ENCODE measurements at places on chromosomes 4 and X.

DNA sequence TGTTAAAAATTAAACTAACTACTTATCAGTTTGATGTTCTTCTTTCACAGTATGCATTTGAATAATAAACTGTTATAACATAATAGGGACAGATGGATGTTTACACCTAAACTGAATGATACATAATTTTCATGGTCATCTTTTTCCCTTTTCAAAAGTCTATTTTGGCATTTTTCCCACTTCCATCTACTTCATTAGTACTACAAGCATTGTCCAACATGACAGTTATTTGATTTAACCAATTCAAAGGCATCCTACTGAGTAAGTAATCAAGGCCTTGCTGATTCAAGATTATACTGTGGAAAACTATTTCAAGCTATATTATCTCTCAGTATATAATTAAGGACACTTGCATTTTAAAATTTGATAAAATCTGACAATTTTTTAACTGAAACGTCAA is 212.9 kb downstream of the FAT4 start:
- no peak for DNase-seq

DNA sequence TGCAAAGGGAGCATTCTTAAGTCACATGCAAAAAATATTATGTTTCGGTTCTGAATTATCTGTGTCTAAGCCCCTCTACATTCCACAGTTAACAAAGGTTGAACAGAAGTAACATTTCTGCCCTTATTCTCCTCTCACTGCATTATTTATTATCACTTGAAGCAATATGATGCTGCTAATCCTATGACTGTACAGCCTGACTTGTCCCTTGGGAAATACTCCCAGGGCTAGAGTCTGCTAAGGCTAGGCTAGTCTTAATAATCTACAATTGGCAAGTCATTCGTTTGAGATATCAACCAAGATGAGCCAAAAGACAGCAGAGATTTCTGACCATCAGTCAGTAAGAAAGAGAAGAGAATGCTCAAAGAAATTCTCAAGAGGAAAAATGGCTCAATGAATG is 226.9 kb upstream of the HCCS start:
- DNase-seq: no peak

- DNase-seq: no peak
Observed at GRCh38 chrX:12315526-12315925, 177.3 kb downstream of the FRMPD4 start.

GRCh38 chr4:84379917-84380641 is 119.0 kb downstream of the NKX6-1 start:
- no peak for DNase-seq

DNA sequence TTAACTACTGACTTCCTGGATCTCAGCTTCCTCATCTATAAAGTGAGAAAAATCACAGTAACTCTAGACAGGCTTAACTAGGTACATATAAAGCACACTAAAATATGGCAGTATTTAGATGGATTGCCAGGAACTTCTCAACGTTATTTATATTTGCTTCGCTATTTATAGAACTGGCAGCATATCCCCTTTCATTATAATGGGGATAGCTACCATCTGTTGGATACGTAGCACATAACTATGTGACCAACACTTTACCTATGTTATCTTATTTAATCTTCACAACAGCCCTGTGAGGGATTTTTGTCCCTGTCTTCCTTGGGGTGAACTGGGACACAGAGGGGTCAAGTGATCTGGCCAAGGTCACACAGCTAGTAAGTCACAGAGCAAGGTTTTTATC is 64.6 kb downstream of the ENPEP start:
- no peak for DNase-seq

- DNase-seq: no peak
Observed at GRCh38 chr4:135775909-135776308, 1574.3 kb upstream of the PABPC4L start.

GRCh38 chr4:151865312-151865711 is 104.5 kb upstream of the GATB start:
- no peak for DNase-seq

- no peak for DNase-seq
Observed at GRCh38 chrX:9166584-9166944, 132.6 kb upstream of the FAM9B start.

GRCh38 chr4:153521999-153522801 is 56.0 kb downstream of the TMEM131L start:
- peak; percentile 51 for DNase-seq

DNA sequence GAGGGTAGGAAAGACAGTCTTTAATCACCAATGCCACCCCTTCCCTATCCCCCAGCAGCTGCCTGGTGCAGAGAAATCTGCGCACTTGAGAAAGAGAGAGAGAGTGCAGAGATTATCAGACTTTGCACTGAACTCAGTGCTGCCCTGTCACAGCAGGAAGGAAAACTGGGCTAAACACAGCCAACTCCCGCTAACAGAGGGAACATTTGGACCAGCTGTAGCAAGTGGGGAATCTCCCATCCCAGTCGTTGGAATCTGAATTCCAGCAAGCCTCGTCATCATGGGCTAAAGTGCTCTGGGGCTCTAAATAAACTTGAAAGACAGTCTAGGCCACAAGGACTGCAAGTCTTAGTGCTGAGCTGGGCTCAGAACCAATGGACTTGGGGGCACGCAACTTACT is 168.7 kb downstream of the DLG3 start:
- DNase-seq: no peak
